Aorta (tissue), 5 donors: ENCODE measurements at places on chromosomes 12 and 14. TPM values are rescaled to one million over a fixed set of nuclear protein-coding genes. Genes with fewer than 3 reads are reported as not detected.

GCH1 gene
- 1.3 TPM for polyA plus RNA-seq

TROAP gene
- polyA plus RNA-seq = 1.8 TPM

RAPGEF3 gene
- polyA plus RNA-seq = 149 TPM

PRIMA1 gene
- 0.38 TPM for polyA plus RNA-seq

PLCZ1 gene
- polyA plus RNA-seq = not detected

SERPINA10 gene
- polyA plus RNA-seq = not detected
